ENCODE measurements at places on chromosomes 4 and X.

DNA sequence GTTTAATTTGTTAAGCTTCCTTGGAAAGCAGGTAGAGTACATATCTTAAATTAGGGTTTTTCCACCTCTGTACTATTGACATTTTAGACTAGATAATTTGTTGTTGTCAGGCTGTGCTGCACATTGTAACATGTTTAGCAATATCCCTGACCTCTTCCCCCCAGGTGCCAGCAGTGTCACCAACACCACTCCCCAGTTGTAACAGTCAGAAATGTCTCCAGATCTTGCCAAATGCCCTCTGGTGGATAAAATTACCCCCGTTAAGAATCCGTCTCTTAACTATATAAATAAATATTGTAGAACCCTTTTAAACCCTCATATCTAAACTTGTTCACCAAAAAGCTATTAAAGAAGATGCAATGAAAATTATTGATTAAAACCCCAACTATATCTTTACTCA, 161.5 kb downstream of the ARHGAP6 start:
- DNase-seq, result no peak

DNA sequence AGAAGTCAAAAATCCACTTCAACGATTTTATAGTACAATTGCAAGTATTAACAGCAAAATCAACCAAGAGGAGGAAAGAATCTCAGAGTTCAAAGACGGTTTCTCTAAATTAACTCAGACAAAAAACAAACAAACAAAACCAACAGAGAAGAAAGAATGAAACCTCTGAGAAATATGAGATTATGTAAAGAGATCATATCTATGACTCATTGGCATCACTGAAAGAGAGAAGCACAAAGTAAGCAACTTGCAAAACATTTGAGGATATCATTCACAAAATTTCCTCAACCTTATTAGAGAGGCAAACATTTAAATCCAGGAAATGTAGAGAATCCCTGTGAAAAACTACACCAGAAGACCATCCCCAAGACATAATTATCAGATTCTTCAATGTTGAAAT, 370.4 kb downstream of the INPP4B start:
- DNase-seq, result no peak

DNA sequence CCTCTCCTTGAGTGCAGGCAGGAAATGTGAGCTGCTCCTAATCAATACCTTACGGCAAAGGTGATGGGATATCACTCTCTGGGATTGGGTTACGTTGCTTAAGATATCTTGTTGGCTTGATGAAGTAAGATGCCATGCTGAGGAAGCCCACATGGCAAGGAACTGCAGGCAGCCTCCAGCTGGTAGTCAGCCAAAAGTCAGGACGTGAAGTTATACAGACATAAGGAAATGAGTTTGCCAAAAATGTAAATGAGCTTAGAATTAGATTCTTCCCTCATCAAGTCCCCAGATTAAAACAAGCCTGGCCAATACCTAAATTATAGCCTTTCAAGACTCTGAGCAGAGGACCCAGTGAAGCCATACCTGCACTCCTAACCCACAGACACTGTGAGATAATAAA, 155.0 kb downstream of the QDPR start:
- DNase-seq, result no peak

GRCh38 chr4:8266508-8266907, 3.0 kb upstream of the HTRA3 start:
- DNase-seq, result no peak

DNA sequence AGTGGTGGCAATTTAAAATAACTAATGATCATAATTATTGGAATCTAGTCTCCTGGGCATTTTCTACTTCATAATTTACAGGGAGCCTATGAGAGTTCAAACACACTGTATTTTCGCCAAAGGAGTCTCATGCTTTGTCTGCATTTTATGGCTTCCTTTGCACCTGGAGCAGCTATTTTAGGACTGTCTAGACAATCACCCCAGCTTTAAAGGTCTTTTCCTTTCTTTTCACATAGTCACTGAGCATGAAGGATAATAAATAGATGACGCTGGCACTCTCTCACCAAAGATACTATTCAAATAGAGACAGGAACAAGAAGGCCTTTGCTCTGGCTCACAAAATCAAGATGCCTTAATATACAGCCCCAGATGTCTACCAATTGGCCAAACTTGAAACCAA, 43.0 kb downstream of the AMELX start:
- no peak for DNase-seq

DNA sequence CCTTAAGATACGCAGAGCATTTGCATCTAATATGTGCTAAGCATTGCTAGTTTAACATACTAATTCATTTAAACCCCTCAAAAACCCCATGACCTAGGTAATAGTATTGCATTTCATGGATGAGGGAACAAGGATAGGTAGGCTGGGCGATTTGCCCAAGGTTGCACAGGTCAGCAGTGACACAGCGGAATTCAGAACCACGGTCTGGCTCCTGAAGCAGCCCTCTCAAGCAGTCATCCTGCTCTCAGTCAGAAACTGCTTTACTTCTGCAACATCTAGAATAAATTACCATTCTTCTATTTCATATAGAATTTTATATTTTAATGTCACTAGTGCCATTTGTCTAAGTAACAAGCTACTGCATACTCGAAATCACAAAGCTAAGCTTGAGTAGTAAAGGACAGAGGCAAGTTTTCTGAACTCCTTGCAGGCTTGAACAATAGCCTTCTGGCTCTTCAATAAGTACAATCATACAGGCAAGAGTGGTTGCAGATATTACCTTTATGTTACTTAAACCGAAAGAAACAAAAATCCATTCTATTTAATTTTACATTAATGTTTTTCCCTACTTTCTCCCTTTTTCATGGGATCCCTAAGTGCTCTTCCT, 555 bp upstream of the SPP1 start:
- DNase-seq, result no peak

GRCh38 chrX:31796624-31797023, 724.8 kb upstream of the FTHL17 start:
- no peak for DNase-seq

GRCh38 chrX:31260351-31260750, 188.5 kb upstream of the FTHL17 start:
- no peak for DNase-seq

GRCh38 chr4:12139296-12139695, 710.6 kb upstream of the HS3ST1 start:
- DNase-seq, result no peak

- no peak for DNase-seq
Measured at GRCh38 chr4:94680176-94680862, 77.4 kb upstream of the BMPR1B start.

- no peak for DNase-seq
Measured at GRCh38 chrX:1249101-1249887, 19.3 kb upstream of the CSF2RA start.

DNA sequence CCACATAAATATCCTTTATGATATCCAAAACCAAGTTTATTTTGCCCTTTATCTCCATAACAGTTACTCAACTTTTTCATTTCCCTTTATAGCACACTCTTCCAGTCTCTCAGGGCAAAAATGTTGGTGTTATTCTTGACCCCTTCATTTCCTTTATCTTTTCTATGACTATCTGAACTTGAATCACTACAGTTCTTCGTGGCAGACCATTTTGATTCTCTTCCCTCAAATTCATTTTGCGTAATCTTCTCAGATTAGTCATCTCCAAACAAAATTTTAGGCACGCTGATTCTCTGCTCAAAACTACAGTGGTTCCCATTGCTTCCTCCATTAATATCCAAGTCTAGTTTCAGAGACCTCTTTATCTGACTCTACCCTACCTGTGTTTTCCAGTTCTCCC, 26.1 kb downstream of the RUFY3 start:
- no peak for DNase-seq

DNA sequence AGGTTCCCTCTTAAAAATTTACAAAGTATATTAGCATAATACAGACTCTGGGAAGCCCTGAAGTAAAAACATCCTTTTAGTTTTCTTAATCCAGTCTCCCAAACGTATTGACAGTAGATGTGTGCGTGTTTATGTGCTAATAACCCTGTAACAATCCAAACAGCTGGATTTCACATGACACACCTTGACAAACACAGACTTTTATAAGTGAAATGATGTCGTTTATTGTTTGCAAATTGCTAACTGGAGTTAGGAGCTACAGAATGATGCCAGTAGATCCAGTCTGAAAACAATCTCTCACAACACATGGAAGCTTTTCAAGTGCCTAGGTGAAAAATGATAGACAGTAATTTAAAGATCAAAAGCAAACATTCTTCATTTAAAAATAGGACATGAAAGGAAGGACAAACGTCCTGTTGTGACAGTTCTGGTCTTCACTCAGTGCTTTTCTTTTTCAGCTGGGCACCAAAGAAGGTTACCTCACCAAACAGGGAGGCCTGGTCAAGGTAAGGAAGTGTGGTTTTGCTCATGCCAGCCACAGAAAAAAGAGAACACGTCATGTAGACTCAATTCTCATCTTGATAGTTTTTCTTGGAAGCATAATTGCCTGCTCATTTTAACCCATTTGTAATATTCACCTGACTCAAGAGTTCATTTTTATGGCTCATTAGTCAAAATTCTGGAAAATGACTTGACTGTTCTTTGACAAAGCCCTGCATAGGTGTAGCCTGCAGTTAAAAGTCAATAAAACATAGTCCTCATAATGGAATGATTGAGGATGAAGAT, 32.9 kb downstream of the LAMTOR3 start:
- no peak for DNase-seq

DNA sequence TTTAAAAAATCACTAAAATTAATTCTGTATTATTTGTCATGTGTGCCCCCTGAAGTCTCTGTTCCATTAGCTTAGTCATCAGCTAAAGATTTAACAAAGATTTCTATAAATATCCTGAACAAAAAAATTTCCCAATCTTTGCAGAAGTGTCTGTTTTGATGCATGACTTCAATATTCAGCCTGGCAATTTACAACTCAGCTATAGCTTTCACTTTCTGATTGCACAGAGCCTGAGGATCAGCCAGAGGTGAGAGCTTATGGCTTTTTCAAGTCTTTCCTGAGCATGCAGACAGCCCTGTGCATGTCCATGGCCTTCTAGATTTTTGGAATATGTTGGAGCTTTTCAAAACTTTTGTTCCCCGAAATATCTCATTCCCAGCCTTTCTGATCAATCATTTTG, 420.1 kb downstream of the ZNF674 start:
- DNase-seq, result no peak

DNA sequence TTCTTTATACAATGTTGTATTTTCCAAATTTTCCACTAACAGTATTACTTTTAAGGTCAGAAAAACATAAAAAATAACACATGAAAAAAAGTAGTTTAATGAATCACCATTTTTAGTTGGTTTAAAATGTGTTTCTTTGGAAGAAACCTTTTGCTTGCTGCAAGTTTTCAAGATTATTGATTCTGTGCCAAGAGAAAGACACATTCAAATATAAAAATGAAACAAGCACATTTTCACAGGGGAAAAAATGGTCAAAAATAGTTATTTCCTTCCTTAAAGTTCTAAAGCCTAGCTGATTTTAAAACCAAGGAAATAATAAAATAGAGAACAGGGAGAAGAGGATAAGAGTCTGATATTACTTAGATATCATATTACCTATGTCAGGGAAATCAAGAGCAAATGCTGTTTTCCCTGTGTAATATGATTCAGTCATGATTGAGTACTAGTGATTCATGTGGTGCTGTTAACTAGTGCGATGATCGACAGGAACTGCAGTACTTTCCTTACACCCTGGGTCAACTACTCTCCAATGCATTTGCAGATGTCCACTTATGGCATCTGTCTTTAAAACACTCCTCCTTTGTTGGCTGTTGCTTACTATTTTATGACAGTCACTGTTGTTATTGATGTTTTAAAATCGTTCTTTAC, 103.8 kb downstream of the CAMK2D start:
- no peak for DNase-seq

DNA sequence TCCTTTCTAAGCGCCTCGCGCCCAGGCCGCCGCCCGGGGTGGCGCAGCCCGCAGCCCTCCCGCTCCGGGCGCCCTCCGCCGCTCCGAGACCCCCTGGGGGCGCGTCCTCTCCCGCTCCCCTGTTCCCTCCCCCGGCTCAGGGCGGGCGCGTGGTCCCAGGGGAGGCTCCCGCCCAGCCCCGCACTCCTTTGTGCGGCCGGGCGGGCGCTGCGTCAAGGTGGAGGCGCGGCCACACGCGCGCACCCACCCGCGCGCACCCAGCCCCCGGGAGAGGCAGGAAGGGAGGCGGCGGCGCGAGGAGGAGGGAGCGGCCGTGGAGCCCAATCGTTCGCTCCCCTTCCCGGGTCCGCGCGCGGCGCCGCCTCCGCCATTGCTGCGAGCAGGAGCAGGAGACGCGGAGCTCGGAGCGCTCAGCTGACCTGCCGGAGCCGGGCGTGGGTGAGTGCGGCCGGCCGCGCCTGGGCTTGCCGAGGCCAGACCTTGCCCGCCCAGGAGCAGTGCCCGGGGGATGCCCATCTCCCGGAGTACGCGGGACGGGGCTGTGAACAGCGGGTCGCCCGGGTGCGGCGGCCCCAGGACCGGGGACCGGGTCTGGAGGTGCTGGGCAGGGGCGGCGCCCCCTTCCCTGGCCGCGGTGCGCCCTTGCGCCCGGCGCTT, at the start of gene NSG1:
Gene NSG1, plus strand, starts transcription at position 367 of the 657 bp plus-strand sequence. CDS start 528 bp downstream, outside the sequence.
- no peak for DNase-seq

GRCh38 chr4:14087921-14088320, 460.4 kb upstream of the BOD1L1 start:
- DNase-seq, result no peak

GRCh38 chr4:18533262-18533775, 511.8 kb upstream of the LCORL start:
- DNase-seq, result no peak

- no peak for DNase-seq
Measured at GRCh38 chrX:40173143-40174000, 75.6 kb upstream of the BCOR start.

GRCh38 chr4:127772769-127773671, 9.1 kb upstream of the HSPA4L start:
- DNase-seq, result no peak

DNA sequence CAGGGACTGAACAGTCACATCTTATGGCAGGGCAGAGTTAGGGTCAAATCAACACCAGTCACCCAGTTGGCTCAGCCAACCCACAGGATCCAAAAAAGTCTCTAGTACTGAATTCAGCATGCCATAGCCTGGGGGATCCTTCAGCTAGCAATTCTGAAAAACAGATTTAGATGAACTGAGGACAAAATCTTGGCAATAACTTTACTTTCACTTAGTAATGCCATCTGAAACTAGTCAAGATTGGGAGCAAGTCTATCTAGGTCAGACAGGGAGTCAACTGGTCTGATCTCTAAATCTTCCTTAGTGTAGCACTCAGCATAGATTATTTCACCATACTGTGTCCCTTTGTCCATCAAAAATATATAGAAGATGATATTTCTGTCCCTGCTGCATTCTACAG, 76.0 kb downstream of the HHIP start:
- DNase-seq, result no peak

GRCh38 chr4:27010334-27010940, 149.8 kb downstream of the STIM2 start:
- DNase-seq, result peak; percentile 13

DNA sequence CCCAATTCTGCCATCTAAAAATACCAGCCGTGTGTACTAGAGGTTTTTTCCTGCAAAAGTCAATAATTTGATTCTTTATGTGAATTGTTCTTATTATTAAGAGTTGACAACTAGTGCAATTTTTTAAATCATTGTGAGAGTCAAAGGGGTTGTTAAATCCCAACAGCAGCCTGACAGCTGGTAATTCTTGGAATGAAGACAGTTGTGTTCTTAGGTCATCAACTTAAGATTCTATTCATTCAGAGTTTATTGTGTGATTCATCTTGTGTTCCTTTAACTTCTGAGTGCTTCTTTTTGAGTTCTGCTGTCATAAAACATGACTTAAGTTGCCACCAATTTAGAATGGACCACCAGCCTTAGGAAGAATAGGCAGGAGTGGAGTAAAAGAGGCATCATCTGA, 329.0 kb downstream of the NAF1 start:
- DNase-seq, result no peak
